Amygdala (tissue), 56 donors: ENCODE measurements at places on chromosomes 3 and 15.

DNA sequence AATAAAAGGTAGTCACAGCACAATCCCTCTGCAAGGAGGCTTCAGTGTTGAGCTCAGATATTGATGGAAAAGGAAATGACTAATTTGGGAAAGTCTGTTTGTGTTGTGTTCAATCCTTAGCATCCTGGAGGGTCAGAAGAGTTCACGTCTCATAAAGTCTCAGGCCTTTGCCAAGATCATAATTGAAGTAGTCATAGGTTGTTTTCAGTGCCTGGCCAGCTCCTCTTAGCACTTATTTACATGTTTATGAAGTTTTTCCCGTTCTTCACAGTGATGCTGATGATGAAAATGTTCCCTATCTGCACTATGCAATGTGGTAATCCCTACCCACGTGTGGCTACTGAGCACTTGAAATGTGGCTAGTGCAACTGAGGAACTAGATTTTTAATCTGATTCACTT is 61.6 kb upstream of the TGFBR2 start:
- DNase-seq = no peak

- DNase-seq = no peak
Measured at GRCh38 chr15:57532731-57533447, 58.8 kb upstream of the MYZAP start.

GRCh38 chr3:97021778-97022177 is 207.4 kb downstream of the EPHA6 start:
- no peak for DNase-seq

GRCh38 chr3:55633333-55633732 is 146.2 kb upstream of the WNT5A start:
- no peak for DNase-seq

DNA sequence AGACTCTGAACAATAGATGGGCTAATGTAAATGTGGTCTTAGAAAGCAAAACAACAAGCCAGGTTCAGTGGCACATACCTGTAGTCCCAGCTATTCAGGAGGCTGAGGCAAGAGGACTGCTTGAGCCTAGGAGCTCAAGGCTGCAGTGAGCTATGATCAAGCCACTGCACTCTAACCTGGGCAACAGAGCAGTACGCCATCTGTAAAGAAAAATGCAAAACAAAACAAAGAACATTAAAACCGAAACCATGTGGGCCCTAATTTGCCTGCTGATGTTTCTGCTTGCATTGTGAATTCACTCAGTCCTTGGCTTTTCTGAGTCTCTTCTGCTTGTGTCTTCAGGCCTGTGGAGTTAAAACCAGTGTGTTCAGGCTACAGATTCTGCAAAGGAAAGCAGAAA is 56.7 kb downstream of the CCNL1 start:
- DNase-seq = no peak

DNA sequence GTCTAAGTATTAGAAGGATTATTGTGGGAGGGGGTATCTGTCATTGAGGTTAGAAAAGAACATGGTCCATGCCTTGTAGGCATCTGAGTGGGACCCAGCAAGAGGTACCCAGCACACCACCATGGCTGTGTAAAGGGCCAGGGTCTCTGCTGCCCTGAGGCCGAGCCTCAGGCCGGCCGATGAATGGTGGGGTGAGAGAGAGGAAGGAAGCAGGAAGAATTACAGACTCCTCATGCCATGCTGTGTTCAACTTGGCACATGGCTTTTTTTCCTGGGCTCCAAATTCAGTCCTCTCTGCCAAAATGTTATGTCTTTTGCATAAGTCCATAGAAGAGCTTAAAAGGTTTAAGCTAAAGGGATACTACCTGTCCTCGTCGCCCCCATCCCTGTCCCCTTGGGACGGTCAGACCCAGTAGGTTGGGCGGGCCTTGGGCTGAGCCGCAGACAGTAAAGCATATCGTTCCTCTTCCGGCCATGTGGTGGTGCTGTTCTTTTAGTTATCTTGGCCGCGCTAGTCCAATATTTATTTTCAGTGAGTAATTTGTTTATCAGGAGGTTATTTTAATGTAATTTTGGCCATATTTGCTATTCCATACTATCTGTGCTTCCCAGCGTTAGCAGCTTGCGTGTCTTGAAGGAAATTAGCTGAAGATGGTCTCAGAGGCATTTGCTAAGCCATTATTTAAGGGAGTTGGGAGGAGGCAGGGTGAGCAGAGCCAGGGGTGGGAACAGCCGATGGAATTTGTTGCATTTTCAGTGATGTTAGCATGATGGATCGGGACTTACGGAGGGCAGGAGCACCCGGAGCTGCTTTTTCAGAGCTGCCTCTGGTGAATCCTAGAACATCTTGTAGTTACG is 152.4 kb downstream of the AGBL1 start:
- no peak for DNase-seq

DNA sequence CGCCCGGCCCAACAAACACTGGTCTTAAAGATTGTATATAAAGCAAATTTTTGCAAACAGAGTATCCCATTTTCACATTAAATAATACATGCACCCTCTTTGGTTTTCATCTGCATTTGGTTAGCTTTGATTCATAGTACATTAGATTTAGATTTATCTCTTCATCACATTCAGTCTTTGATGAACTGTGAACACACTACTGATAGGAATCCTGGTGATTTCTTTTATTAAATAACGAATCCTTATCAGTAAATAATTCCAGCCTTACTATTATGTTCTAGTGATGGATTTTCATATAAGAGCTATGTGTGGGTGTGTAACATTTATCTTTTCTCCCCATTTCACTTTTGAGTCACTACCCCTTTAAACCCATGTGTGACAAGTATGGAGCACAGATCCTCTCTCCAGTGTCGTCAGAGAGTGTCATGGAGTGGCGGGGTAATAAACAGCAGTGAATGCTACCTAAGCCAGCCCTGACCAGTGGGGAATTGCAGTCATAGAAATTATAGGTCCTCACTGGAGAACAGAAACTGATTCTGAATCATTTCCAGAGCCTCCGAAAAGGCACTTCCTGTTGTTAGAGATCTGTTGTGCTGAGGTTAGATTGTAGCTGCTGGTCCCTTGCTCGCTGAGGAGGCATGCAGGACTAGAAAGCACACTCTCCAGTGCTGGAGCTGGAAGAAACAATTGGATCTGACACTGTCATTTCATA is 22.0 kb downstream of the SLC7A14 start:
- DNase-seq = no peak

GRCh38 chr3:31873254-31873820 is 107.7 kb downstream of the OSBPL10 start:
- DNase-seq = no peak

DNA sequence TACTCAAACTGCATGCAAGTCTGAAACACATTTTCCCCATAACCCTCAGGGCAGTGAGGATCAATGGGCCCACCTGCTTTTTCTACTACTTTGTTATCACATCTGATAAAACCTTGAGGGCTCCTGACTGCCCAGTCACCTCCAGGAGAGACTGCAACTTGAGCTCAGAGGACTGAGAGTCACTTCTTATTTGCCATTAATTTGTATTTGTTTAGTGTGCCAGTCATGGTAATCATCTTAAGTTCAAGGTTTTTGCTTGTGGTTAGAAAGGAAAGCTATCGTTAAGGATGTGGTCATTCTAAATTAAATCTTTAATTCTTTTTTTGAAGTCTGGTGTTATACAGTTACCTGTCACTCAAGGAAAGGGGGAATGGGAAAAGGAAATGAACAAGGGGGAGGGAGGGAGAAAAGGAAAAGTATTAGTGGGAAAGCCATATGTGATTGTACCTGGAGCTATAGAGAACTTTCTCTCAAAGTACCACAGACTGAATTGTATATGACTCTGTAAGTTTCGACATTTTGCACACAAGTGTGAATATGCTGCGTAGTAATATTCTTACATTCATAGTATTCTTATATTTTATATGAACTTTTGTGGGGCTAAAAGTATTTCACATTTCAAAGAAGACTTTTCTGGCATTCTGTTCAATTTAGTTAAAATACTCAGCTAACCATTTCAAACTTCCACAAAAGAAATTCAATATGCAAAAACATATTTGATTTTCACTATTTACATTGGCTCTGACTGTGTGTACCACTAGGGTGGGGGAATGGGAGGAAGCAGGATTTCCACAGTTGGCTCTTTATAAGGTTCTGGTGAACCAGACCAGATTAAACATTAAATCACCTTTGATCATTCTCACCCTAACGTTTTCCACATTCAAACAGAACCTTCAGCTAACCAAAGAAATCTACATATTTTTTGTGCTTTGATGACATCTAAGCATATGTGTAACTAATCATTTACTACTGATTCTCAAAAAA is 166.5 kb upstream of the ATP11B start:
- no peak for DNase-seq
